ENCODE measurements at places on chromosomes 12 and 14.

- no peak for DNase-seq
Measured at GRCh38 chr14:93987815-93988476, 9.2 kb upstream of the CCDC197 start.

DNA sequence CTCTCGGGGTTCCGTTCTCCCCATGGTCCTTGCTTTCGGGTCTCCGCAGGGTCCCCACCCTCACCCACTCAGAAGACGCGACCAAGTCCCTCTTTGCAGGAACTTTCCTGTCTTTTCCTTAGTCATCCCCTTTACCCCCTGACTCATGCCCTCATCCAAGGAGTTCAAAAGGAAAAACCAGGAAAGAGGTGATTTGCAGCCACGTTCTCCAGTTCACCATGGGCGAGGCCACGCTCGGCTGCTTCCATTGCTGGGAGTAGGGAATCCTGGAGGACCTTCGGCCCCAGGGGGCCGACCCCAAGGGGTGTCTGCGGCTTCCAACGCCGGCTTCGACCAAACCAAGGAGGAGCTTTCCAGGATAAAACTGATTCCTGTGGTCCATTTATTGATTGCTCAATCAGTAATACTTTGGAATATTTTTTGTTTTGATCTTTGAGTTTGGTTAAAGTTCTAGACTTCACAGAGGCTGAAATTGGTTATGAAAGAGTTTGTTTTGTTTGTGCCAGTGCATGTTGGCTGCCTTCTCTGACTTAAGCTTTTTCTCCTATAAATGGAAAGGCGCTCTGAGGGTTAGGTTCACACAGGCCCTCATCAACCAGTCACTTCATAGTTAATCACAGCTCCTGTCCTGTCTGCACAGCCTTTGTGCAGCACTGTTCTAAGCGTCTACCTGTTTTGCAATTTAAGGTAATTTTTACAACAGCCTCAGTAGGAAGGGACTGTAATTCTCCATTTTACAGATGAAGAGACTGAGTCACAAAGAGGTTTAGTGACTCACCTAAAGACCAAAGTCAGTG, 827 bp downstream of the ALDH2 start:
- DNase-seq = no peak

DNA sequence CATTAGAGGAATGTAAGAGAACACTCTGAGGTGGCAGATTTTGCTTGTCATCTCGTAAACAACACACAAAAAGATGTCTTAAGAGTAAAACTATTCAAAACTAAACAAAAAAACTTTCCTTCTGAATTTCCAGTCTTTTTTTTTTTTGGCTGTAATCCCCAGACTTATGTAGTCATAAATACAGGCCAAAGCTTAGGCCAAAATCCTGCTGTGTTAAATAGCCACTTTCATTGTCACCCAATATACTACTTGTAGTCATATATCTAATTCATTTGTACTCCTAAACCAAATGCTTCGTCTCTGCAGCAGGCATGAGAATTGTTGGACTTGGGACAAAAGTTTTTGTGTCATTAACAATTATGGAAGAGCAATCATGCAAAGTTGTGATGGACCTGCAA, 103.5 kb upstream of the ATF1 start:
- DNase-seq = no peak

GRCh38 chr14:58638231-58639197, 752 bp downstream of the DACT1 start:
- DNase-seq = no peak

DNA sequence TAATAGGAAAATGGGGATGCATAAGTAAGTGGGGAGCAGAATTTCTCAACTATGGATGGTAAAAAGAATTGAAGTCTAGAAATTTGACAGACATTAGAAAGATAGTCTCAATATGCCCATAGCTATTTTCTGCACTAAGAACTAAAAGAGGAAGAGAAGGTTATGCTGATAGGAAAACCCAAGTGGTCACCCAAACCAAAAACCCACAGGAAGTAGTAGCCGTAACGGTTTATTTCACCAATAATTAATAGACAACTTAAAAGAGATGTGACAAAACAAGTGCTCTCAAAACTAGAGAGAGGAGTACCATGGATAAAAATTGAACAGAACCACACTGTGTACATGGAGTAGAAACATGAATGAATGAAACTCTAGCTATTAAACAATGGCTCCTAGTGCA, 295.4 kb downstream of the FSCB start:
- DNase-seq = no peak

- DNase-seq = no peak
Measured at GRCh38 chr14:50059763-50060616, 56.4 kb downstream of the VCPKMT start.

All from stimulated activated CD4-positive, alpha-beta T cell treated with anti-CD3 and anti-CD28 coated beads, Interleukin-1b, Interleukin-23, amount 100 ng/mL, for 1 hour (primary cell).